ENCODE measurements at places on chromosomes 2 and 18.

DNA sequence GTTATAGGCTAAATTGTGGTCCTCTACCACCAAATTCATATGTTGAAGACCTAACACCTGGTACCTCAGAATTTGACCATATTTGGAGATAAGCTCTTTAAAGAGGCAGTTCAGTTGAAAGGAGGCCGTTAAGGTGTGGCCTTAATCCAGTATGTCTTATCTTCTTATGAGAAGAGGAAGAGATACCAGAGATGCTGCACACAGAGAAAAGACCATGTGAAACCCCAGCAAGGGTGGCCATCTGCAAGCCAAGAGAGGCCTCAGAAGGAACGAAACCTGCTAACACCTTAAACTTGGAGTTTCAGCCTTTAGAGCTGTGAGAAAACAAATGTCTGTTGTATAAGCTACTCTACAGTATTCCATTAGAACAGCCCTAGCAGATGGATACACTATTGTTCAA, 528.1 kb upstream of the DCC start:
- DNase-seq, result no peak

DNA sequence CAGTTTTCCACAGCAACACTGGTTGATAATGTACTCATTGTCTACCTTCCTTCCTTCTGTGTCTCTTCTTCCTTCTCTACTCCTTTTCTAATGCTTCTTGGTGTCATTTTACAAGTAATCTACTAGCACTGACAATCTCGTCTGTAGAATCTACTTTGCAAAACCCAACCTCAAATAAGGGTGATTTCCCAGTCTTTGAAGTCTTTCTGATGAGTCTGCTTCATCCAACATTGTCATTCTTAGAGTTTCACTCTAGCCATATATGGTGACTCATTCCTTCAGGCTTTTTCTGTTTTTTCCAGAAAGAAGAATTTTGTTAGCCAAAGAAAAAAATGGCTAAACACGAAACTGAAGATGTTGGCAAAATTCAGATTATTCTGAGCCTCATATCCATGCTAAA, 288.7 kb downstream of the MBD2 start:
- no peak for DNase-seq

- no peak for DNase-seq
These were observed 26.0 kb downstream of the SOS1 start for GRCh38 chr2:39094717-39095363.

DNA sequence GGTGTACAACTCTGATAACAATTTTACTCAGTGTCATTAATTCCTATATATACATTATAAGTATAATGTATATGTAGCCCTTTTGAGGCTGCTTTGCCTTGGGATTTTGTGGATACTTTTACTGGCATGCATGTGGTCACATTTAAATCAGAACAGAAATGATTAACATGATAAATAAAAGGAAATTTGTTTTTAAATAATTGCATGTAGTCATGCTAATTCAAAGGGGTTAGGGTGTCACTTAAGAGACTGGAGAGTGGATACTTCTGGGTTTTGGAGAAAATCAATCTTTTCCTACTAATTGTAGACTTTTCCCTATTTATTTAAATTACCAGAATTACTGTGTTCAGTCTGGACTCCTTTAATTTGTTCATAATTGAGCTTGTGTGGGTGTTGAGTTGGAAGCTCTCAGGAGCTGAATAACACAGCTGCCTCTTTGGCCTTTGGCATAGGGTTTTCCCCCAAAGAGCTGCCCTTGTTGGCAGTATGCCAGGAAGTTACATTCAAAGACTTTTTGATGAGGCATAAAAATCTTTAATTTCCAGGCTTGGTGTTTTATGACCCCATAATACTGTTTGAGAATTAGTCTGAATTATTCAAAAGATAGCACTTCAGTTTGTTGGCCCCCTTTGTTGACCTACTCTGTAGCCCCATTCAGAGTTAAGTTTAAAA, 484.7 kb upstream of the NRP2 start:
- DNase-seq, result peak; percentile 2

GRCh38 chr2:49861821-49862220, 707.5 kb upstream of the FSHR start:
- DNase-seq, result no peak

GRCh38 chr2:28976584-28976983, 4.5 kb upstream of the TOGARAM2 start:
- DNase-seq, result peak; percentile 99

- no peak for DNase-seq
These were observed 11.9 kb downstream of the GAL3ST2 start for GRCh38 chr2:241788572-241788971.

- DNase-seq, result no peak
These were observed 127.1 kb downstream of the GALR1 start for GRCh38 chr18:77376733-77377094.

All from A172 (cell line).